T-helper 9 cell (primary cell): ENCODE measurements at places on chromosomes 4 and X.

- no peak for DNase-seq
Measured at GRCh38 chrX:49309401-49309981, 6.0 kb downstream of the GAGE10 start.

DNA sequence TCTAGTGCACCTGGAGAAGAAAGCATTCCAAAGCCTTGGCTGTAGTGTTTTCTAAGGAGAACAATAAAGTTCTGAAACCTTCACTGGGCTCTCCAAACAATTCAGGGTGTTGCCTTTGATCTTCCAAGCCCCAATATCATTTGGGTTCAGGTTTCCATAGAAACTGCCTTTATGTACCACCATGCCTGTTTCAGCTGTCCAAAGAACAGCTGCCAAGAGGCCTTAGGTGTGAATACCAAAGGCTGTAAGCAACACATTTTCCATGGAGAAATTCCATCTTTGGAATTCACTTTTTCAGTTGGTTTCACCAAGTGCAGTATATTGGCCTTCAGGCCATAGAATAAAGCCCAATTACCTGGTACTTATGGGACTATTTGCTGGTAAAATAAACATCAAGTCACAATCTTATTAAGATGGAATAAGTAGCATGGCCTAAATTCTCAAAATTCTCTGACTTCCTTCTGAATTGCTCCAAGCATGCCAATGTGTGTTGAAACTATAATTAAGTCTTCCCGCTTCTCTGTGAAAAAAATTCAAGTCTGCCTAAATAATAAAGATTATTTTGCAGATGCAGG lies 61.9 kb downstream of the COX18 start:
- DNase-seq, result no peak

DNA sequence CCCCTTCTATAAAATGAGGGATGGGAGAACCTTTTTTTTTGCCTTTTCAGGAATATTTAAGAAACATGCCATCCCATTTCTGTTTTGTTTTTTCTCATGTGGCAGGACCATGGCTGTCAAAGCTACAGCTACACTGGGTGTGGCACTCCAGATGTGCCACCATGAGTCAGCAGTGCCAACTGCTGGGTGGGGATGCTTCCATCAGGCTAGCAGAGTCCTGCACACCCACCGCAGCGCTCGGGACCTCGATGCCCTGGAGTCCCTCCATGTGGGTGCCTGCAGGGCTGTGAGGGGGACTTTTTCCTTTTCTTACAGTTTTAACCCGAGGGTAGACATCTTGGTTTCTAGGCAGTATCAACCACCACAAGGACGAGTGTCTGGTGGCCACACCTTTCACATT lies 352.6 kb downstream of the NR3C2 start:
- DNase-seq, result no peak

DNA sequence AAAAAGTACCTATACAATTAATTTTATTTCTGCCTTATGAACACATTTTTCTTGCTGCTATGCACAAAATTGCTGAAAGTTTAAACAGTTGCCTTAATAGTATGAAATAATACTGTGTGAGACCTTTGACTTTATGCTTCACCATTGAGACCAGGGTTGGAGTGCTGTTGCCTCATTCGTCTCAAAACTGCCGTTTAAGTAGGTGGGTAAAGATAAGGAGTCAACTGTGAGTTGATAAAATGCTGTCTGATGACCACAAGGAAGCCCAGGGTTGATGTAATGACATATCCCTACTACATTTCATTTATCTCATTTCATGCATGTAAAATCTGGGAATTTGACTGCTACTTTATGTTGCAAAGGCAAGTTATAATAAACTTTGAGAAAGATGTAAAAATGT lies 23.4 kb downstream of the STK26 start:
- no peak for DNase-seq

GRCh38 chr4:48902266-48902665 lies 4.3 kb downstream of the OCIAD2 start:
- no peak for DNase-seq
